ENCODE measurements at places on chromosomes 12 and 14. TPM values are rescaled to one million over a fixed set of nuclear protein-coding genes. Genes with fewer than 3 reads are reported as not detected.

DNA sequence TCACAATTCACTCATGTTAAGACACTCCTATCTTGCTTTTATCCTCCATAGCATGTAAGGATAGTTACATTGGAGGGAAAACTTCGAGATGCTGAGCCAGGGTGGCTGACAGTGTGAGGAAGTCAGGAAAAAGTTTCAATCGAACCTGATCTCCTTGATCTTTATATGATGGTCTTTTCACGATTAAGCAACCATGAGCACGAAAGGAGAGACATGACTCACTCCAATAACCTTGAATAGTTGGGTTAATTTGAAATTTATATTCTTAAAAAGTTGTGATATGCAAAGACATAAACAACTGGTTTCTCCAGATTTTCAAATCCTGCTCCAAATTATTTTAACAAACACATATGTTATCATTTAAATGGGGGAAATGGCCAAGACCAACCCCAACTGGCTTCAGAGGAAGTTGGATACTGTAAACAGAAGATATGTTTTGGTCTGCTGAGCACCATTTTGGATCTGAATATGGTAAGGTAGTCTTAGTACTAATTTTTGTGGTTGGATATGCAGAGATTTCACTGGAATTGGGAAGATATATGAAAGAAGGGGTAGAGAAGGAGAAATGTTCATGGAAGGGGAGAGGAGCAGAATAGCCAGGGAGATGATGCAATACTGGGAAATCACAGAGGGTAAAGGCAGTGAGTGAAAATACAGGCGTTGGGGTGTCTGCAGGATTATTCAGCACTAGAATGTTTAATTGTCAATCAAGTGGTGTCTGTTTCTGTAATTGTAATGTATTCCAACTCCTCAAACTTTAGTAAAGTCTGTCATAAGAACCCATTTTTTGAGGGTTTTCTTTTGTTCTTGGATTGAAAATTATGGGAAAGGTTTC lies 185.2 kb upstream of the SLC38A2 start:
- DNase-seq: no peak

DNA sequence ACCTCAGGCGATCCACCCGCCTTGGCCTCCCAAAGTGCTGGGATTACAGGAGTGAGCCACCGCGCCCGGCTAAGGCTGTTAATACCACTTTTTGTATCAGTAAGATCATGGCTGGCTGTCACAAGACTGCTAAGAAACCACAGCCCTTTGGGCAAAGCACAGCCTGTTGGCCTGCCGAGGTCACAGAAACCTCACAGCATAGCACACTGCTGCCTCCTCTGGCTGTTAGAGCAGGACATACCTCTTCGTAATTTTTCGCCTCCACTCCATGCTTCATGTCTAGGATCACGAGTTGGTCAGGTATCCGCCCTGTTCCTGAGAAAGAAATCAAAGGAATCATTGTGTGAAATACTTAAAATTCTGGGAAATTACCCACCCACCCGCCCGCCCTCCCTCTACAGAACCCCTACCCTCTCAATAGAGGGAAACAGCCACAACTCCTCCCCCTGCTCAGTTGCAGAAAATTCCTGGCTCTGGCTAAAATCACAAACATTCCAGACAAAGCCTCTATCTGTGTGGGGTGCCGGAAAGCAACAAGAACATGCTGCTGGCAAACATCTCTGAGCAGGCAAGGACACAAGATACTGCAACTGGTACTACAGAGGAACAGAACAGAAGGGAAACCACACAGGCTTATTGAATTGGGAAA lies 20.7 kb upstream of the NEK9 start:
- DNase-seq: no peak

DNA sequence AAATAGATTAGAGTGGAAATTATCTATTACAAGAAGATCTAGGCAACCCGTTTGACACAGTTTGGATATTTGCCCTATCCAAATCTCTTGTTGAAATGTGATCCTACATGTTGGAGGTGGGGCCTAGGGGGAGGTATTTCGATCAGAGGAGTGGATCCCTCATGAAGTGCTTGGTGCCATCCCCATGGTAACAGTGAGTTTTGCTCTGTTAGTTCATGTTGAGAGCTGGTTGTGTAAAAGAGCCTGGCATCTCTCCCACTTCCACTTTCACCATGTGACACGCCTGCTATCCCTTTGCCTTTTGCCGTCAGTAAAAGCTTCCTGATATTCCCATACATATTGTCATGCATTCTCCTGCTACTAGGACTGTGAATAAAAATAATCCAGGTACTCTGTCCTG lies 66.4 kb upstream of the FLRT2 start:
- DNase-seq: no peak

- DNase-seq: no peak
These were observed 6.3 kb downstream of the YBX3 start for GRCh38 chr12:10716704-10717315.

DNA sequence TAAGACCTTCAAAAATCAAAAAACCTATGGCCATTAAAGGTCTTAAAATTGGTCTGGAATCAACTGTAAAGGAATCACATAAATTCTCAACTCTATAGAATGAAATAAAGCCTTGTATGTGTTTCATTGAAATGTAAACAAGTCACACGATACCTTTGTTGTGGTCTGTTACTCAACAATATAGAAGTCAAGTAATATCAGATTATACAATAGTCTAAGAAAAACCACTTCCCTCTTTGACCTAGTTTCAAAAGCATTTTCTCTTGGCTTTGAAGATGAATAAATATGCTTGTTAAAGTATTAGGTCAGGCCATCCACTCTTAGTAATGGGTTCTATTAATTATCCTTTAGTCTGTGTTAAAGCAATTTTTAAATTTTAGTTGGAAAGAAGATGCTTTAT lies 79.8 kb upstream of the DIO2 start:
- no peak for DNase-seq

- DNase-seq: no peak
These were observed 232.7 kb upstream of the PPFIA2 start for GRCh38 chr12:81991868-81992267.

DNA sequence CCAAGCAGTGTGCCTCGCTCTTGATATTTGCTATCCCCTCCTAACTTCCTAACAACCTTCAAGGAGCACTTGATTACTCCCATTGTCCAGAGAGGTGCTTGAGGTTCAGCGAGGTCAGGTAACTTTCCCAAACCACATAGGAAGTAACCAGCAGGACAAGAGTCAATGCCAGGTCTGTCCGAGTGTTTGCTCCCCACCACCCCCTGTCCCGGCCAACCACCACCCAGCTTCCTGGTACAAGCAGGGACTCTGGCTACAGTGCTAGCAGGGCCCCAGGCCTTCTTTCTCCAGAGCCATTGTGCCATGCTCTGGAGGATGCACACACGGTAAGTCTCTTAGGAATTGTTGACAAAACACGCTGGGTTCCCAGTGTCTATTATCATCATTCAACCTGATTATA lies 49.2 kb downstream of the SYNE3 start:
- no peak for DNase-seq

- no peak for DNase-seq
These were observed 65.1 kb downstream of the SIX6 start for GRCh38 chr14:60573943-60574495.

DNA sequence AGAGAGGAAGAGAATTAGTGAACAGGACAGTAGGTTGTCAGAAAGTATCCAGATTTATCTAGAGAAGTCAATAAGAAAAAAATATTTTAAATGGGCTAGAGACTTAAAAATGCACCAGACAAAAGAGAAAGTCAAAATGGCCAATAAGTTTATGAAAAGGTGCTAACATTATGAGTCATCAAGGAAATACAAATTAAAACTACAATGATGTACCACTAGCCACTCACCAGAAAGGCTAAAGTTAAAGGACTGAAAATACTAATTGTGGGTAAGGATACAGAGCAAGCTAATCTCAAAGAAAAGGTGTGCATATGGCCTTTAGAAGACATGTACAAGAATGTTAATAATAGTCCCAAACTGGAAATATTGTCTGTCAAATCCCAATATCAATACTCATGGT lies 37.7 kb downstream of the C12orf50 start:
- DNase-seq: no peak

- no peak for DNase-seq
These were observed 37.4 kb upstream of the TMEM179 start for GRCh38 chr14:104641753-104642539.

DNA sequence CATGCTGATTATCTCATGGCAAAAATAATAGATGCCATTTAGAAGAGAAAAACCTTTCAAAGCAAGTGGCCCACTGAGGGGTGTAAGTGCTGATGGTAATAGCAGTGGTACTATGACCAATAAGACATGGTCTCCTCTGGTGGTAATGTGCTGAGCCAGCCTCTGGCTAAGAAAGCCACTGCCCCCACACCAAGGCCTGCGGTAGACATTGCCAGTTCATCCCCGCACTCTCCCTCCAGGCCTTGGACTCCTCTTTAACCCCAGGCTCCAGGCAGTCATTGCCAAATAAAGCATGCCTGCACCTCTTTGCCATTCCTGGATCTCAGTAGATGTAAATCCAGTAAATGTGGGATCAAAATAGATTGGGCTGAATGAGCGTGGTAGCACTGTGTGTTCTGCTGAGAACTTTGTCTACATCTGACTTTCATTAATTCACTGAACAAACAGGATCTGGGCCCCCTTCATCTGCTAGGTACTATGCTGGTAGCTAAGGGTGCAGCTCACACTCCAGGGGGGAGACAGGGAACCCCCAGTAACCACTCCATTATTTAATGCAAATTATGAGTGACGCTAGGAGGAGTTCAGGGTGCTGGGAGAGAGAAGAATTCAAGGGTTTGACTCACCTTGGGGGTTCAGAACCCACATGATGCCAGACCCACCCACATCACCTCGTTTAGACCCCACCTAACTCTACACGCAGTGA lies 89.3 kb downstream of the BCL11B start:
- no peak for DNase-seq

- no peak for DNase-seq
These were observed 2.2 kb upstream of the NXPH4 start for GRCh38 chr12:57214398-57214781.

GRCh38 chr14:90358359-90358758 lies 26.6 kb upstream of the NRDE2 start:
- no peak for DNase-seq

DNA sequence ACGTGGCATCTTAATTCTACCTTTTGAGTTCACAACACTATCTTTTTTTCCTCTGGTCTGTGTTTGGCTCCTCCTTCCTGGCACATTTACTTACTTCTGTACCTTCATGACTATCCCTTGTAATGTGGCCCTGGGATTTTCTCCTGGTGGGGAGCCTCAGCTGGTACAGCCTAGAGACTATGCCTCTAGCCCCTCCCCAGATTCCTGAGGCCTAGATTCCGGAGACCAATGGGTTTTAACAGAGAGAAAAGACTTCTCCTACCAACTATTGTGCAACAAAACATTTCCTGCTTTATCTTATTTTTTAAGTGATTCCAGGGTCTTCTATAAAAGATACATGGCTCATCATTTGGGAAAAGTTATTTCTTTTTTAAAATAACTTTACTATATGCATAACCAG lies 216.2 kb upstream of the KRR1 start:
- DNase-seq: no peak

DNA sequence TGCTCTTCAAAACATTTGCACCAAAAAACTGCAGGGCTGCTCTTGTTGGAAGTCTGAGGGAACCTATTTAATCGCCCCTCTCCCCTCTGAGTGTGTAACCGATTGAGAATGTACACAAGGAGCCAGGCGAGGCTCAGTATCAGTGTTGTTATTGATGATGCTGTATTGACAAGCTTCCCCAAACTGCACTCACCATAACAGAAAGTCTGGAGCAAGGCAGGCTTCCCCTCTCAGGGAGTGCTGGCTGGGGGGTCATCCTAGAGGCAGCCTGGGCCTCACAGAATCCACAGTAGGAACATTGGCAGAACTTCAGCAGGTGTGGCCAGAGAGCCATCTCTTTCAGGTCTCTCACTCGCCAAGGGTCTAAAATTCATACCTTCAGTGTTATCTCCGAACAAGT lies 58.1 kb upstream of the TUNAR start:
- DNase-seq: no peak

GRCh38 chr14:90647473-90648005 lies 168.7 kb downstream of the TTC7B start:
- DNase-seq: no peak

- DNase-seq: no peak
These were observed 176.0 kb downstream of the TMEM121 start for GRCh38 chr14:105702275-105702817.

DNA sequence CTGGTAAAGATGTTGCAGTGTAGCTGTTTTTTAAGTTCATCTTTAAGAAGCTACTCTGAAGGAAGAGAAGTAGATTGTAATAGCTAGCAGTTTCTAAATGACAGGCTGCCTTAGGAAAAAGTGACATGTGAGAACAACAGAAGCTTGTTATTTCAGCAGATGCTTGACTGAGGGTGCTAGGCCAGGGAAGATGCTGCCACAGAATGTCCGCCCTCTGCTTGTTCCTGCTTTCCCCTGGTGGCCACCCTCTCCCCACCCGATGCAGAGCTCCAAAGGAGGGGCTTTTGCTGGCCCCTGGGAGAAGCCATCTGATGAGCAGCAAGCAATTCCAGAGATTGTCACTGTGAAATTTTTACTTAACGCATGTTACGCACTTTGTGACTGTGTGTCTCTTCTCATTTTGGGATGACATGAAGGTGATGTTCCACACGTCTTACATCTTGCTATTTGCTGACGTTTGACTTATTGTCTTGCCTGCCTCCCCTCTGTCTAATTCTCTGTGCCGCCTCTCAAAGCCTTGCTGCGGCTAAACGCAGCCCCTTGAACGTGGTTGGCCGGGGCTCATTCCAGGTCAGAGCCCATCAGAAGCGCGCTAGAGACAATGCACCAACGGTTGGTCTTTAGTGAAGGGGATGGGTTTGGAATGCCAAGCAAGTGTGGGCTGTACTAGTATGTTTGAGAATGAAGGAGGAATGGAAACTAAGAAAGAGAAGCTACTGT lies 44.8 kb downstream of the WDR20 start:
- DNase-seq: no peak

DNA sequence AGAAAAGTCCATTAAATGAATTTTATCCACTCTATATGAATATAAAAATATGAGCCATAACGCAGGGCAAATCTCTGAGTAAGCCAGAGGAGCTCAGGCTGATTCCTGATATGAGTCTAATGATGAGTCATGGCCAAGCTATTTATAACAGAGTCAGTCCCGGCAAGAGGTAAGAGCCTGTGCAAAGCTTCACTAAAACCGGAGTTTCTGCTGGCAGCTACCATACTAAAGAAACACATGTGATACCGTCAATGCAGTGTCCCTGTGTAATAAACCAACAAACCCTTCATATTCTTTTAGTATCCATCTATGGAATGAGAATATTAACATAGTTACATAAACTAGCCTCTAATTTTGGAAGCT lies 319.4 kb downstream of the KCNC2 start:
- DNase-seq: no peak

- no peak for DNase-seq
These were observed 35.1 kb downstream of the NCKAP5L start for GRCh38 chr12:49792976-49793580.

- DNase-seq: no peak
These were observed 5.5 kb downstream of the BCL11B start for GRCh38 chr14:99266181-99267178.

Gene PCBP2
- 971 TPM for polyA plus RNA-seq

Gene BDKRB2
- polyA plus RNA-seq: 3.4 TPM

Gene HOXC10
- polyA plus RNA-seq: 57.0 TPM

Gene KRT80
- 1.0 TPM for polyA plus RNA-seq

Gene VRTN
- not detected for polyA plus RNA-seq

Gene RIMKLB
- 87.4 TPM for polyA plus RNA-seq

Gene KRT71
- polyA plus RNA-seq: not detected

Gene CLIP1
- polyA plus RNA-seq: 46.1 TPM

Gene FAIM2
- 4.7 TPM for polyA plus RNA-seq

Gene IAPP
- polyA plus RNA-seq: not detected

All from left renal cortex interstitium (tissue), 4 donors.